ENCODE measurements at places on chromosomes 4 and X.

DNA sequence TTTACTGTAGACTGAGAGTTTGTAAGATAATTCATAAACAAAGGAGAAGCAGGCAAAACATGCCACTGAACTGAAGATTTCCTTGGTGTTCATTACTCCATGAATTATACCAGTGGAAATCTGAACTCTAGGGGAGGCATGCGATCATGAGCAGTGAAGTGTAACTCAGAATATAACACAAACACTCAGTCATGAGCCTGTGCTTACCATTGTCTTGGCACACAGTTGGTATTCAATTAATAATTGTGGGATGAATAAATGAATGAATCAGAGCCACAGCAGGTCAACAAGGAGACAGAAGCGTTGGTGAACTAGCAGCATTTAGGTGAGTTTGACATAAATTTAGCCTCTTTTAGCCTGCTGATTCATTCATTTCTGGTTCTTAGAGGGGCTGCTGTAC is 263.5 kb upstream of the DKK2 start:
- DNase-seq: no peak

DNA sequence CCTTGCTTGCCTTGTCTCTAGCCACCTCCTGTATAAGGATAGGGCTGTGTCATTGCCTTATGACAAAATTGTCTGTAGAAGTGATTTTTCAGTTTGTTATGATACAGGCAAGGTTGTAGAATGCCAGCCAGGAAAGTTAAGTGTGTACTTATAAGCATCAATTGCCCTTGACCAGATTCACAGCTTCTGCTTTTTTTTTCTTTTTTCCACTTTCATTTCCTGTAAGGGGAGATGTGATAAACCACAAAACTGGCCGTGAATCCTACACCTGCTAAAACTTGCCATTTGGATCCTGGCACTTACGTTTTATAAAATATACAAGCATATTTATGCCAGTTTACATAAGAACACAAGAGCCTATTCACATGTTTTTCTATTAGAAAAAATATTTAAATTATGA is 35.0 kb upstream of the BMPR1B start:
- DNase-seq: no peak

DNA sequence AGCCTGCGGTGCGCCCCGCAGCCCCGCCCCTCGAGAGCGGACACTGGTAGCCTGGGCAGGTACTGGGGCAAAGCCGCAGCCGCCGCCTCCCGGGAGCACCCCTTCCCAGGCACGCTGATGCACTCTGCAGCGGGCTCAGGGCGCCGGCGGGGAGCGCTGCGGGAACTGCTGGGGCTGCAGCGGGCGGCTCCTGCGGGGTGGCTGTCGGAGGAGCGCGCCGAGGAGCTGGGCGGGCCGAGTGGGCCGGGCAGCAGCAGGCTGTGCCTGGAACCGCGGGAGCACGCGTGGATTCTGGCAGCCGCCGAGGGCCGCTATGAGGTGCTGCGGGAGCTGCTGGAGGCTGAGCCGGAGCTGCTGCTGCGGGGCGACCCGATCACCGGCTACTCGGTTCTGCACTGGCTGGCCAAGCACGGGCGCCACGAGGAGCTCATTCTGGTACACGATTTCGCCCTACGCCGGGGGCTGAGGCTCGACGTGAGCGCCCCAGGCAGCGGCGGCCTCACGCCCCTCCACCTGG is 401 bp downstream of the SOWAHD start:
- DNase-seq: no peak

GRCh38 chr4:184938871-184939270 is 79.4 kb upstream of the HELT start:
- DNase-seq: no peak

GRCh38 chr4:114875630-114876029 is 237.8 kb downstream of the NDST4 start:
- no peak for DNase-seq

GRCh38 chr4:13267091-13267490 is 217.0 kb downstream of the RAB28 start:
- DNase-seq: no peak

Data from activated CD8-positive, alpha-beta memory T cell treated with anti-CD3 and anti-CD28 coated beads for 1 hour (primary cell).